ENCODE measurements at places on chromosomes 5 and 9.

GRCh38 chr5:151084363-151084762 is 3.5 kb upstream of the TNIP1 start:
- H3K36me3 ChIP-seq = no peaks in the 10 kb centered on the region
- no peaks in the 10 kb centered on the region for H3K4me1 ChIP-seq
- no peak for DNase-seq
- H3K27ac ChIP-seq = no peak overlapping the region
- no peaks in the 10 kb centered on the region for H3K27me3 ChIP-seq
- no peak overlapping the region for H3K4me3 ChIP-seq

GRCh38 chr5:66742083-66742895 is 146.1 kb downstream of the MAST4 start:
- no peaks in the 10 kb centered on the region for H3K36me3 ChIP-seq
- no peak overlapping the region for H3K27ac ChIP-seq
- no peak overlapping the region for H3K4me3 ChIP-seq
- peak; percentile 36 for DNase-seq

GRCh38 chr9:80763536-80763935 is 925.8 kb downstream of the TLE1 start:
- no peak overlapping the region for H3K27ac ChIP-seq
- no peak for DNase-seq
- no peak overlapping the region for H3K4me3 ChIP-seq
- H3K36me3 ChIP-seq = no peaks in the 10 kb centered on the region
- H3K4me1 ChIP-seq = no peaks in the 10 kb centered on the region

DNA sequence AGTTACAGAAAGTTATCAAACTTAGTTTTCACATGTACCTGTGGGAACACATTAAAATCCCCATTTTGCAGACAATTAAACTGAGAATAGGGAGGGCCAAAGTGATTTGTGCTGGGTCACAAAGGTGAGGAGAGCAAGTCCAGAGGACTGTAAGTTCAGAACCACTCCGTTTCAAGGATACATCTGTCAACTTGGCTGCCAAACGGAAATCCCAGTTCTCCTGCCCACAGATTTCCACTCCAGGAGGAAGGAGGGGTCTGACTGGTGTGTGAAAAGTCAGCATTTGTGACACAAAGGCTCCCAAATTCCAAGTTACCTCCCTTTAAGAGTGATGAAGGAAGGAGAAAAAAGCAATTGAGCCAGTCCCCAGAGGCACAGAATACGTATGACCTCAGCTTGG is 42.3 kb downstream of the PRELID2 start:
- H3K27me3 ChIP-seq = no peaks in the 10 kb centered on the region
- no peak for DNase-seq
- H3K4me3 ChIP-seq = no peak overlapping the region
- H3K36me3 ChIP-seq = no peaks in the 10 kb centered on the region

GRCh38 chr9:26310294-26310693 is 582.3 kb downstream of the CAAP1 start:
- no peaks in the 10 kb centered on the region for H3K4me1 ChIP-seq
- H3K36me3 ChIP-seq = no peaks in the 10 kb centered on the region
- H3K27ac ChIP-seq = no peak overlapping the region
- no peak for DNase-seq
- no peak overlapping the region for H3K4me3 ChIP-seq

GRCh38 chr5:91706785-91707520 is 323.8 kb upstream of the ARRDC3 start:
- DNase-seq = no peak
- H3K4me3 ChIP-seq = no peak overlapping the region
- no peaks in the 10 kb centered on the region for H3K36me3 ChIP-seq
- no peak overlapping the region for H3K27ac ChIP-seq
- H3K27me3 ChIP-seq = no peaks in the 10 kb centered on the region

- no peak overlapping the region for H3K27ac ChIP-seq
- peak; percentile 54 for DNase-seq
- H3K27me3 ChIP-seq = peaks cover 3% of the 10 kb centered on the region
- no peaks in the 10 kb centered on the region for H3K4me1 ChIP-seq
- peak overlapping the region; percentile 92 for H3K4me3 ChIP-seq
- H3K36me3 ChIP-seq = peaks cover 21% of the 10 kb centered on the region
Observed at GRCh38 chr9:76459694-76460635, 983 bp downstream of the GCNT1 start.

- 0 out of 2 replicates have a peak, but pooled peaks cover 2% of the 10 kb centered on the region for H3K4me1 ChIP-seq
- no peak for DNase-seq
- no peaks in the 10 kb centered on the region for H3K27me3 ChIP-seq
- no peaks in the 10 kb centered on the region for H3K36me3 ChIP-seq
- H3K4me3 ChIP-seq = no peak overlapping the region
Observed at GRCh38 chr9:115080242-115080641, 37.7 kb downstream of the TNC start.

- no peak overlapping the region for H3K4me3 ChIP-seq
- no peaks in the 10 kb centered on the region for H3K4me1 ChIP-seq
- H3K36me3 ChIP-seq = no peaks in the 10 kb centered on the region
- no peak for DNase-seq
- no peak overlapping the region for H3K27ac ChIP-seq
- no peaks in the 10 kb centered on the region for H3K27me3 ChIP-seq
Observed at GRCh38 chr9:134459164-134459563, 132.9 kb downstream of the RXRA start.

GRCh38 chr5:98041661-98042060 is 731.8 kb upstream of the RGMB start:
- H3K4me1 ChIP-seq = peaks cover 2% of the 10 kb centered on the region
- DNase-seq = no peak
- H3K4me3 ChIP-seq = no peak overlapping the region
- H3K36me3 ChIP-seq = no peaks in the 10 kb centered on the region
- no peaks in the 10 kb centered on the region for H3K27me3 ChIP-seq

DNA sequence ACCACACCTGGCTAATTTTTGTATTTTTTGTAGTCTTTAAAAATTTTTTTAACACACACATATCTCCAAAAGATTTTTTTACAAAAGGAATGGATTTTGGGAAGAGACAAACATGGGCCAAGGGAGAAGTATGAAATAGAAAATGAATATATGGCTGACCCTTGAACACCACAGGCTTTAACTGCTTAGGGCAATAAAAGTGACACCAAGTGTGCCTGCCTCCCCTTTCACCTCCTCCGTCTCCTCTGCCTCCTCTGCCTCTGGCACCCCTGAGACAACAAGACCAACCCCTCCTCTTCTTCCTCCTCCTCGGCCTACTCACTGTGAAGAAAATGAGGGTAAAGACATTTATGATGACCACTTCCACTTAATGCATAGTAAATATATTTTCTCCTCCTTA is 483.9 kb downstream of the KDM4C start:
- H3K27ac ChIP-seq = no peak overlapping the region
- DNase-seq = no peak
- H3K27me3 ChIP-seq = no peaks in the 10 kb centered on the region
- H3K36me3 ChIP-seq = peaks cover 5% of the 10 kb centered on the region
- peaks cover 10% of the 10 kb centered on the region for H3K4me1 ChIP-seq

- no peak for DNase-seq
- H3K27ac ChIP-seq = no peak overlapping the region
- H3K4me3 ChIP-seq = no peak overlapping the region
- no peaks in the 10 kb centered on the region for H3K4me1 ChIP-seq
- no peaks in the 10 kb centered on the region for H3K27me3 ChIP-seq
Observed at GRCh38 chr9:93593144-93593658, 16.8 kb downstream of the PHF2 start.

GRCh38 chr5:54514841-54515432 is 2.6 kb upstream of the SNX18 start:
- H3K4me3 ChIP-seq = no peak overlapping the region
- peaks cover 14% of the 10 kb centered on the region for H3K36me3 ChIP-seq
- peaks cover 3% of the 10 kb centered on the region for H3K27me3 ChIP-seq
- no peak for DNase-seq
- 0 out of 2 replicates have a peak, but pooled peaks cover 2% of the 10 kb centered on the region for H3K4me1 ChIP-seq
- no peak overlapping the region for H3K27ac ChIP-seq

- H3K4me3 ChIP-seq = no peak overlapping the region
- no peaks in the 10 kb centered on the region for H3K27me3 ChIP-seq
- no peaks in the 10 kb centered on the region for H3K36me3 ChIP-seq
- H3K4me1 ChIP-seq = peaks cover 2% of the 10 kb centered on the region
- no peak overlapping the region for H3K27ac ChIP-seq
Observed at GRCh38 chr5:8185852-8186251, 316.9 kb downstream of the MTRR start.

- no peak overlapping the region for H3K4me3 ChIP-seq
- no peak overlapping the region for H3K27ac ChIP-seq
- DNase-seq = no peak
- H3K27me3 ChIP-seq = no peaks in the 10 kb centered on the region
Observed at GRCh38 chr5:61582205-61582820, 250.3 kb downstream of the ZSWIM6 start.

GRCh38 chr5:159440235-159440634 is 109.9 kb upstream of the IL12B start:
- peak; percentile 31 for DNase-seq
- no peaks in the 10 kb centered on the region for H3K27me3 ChIP-seq
- H3K27ac ChIP-seq = no peak overlapping the region
- H3K4me1 ChIP-seq = no peaks in the 10 kb centered on the region
- H3K36me3 ChIP-seq = no peaks in the 10 kb centered on the region

GRCh38 chr9:16449076-16449730 is 421.3 kb downstream of the BNC2 start:
- no peaks in the 10 kb centered on the region for H3K27me3 ChIP-seq
- no peak overlapping the region for H3K4me3 ChIP-seq
- no peak overlapping the region for H3K27ac ChIP-seq
- no peaks in the 10 kb centered on the region for H3K4me1 ChIP-seq

GRCh38 chr5:66561256-66561990 is 34.8 kb upstream of the MAST4 start:
- H3K4me3 ChIP-seq = no peak overlapping the region
- no peaks in the 10 kb centered on the region for H3K27me3 ChIP-seq
- H3K36me3 ChIP-seq = no peaks in the 10 kb centered on the region
- DNase-seq = no peak
- H3K4me1 ChIP-seq = no peaks in the 10 kb centered on the region
- H3K27ac ChIP-seq = no peak overlapping the region

- peaks cover 4% of the 10 kb centered on the region for H3K4me1 ChIP-seq
- no peaks in the 10 kb centered on the region for H3K27me3 ChIP-seq
- no peak for DNase-seq
Observed at GRCh38 chr5:90014420-90014819, 395.1 kb downstream of the CETN3 start.

DNA sequence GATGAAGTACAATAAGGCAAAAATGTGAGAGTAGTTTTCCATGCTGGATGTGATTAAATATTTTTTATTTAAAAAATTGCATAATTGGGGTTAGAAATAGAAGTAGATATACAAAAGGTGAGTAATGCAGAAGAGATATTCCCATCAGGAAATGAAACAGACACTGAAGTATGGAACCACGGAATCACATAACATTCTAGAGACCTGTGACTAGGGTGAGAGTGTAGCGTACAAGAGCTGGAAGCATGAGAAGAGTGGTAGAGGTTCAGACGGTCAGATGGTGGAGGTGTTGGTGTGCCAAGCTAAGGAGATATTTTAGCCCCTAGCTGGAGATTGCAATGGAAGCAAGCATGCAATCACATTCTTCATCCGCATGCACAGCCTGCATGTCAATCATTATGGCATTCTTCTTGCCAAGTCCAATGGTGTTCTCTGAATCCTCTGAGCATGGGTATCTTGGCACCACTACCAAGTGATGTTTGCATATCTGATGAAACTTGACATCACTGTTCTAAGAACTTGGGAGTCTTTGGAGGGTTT is 587.8 kb downstream of the PSAT1 start:
- no peak overlapping the region for H3K4me3 ChIP-seq
- DNase-seq = no peak
- no peak overlapping the region for H3K27ac ChIP-seq
- no peaks in the 10 kb centered on the region for H3K27me3 ChIP-seq
- H3K36me3 ChIP-seq = peaks cover under 1% of the 10 kb centered on the region

- H3K4me1 ChIP-seq = no peaks in the 10 kb centered on the region
- DNase-seq = no peak
- H3K4me3 ChIP-seq = no peak overlapping the region
- no peaks in the 10 kb centered on the region for H3K36me3 ChIP-seq
Observed at GRCh38 chr9:72415163-72415562, 50.2 kb upstream of the ZFAND5 start.

GRCh38 chr5:149049371-149049781 is 13.5 kb downstream of the SH3TC2 start:
- H3K4me1 ChIP-seq = no peaks in the 10 kb centered on the region
- H3K27ac ChIP-seq = no peak overlapping the region
- H3K4me3 ChIP-seq = no peak overlapping the region
- no peaks in the 10 kb centered on the region for H3K27me3 ChIP-seq

DNA sequence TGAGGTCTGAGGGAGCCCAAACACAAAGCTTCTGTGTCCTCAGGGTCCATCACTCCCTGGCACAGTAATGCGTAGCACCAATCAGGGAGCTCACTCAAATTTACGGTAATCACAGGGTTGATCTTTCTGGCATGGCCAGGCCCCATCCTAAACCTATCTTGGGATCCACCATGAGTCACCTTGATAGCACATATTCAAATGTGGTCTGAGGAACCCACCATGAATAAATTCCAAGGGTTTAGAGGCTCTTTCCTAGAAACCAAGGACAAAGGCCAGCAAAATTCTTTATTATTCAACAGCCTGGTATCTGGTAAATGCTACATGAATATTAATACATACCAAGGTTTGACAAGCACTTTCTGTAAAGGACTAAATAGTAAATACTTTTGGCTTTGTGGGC is 254.5 kb downstream of the TLR4 start:
- peak; percentile 29 for DNase-seq
- H3K4me1 ChIP-seq = peaks cover 4% of the 10 kb centered on the region
- no peak overlapping the region for H3K27ac ChIP-seq

DNA sequence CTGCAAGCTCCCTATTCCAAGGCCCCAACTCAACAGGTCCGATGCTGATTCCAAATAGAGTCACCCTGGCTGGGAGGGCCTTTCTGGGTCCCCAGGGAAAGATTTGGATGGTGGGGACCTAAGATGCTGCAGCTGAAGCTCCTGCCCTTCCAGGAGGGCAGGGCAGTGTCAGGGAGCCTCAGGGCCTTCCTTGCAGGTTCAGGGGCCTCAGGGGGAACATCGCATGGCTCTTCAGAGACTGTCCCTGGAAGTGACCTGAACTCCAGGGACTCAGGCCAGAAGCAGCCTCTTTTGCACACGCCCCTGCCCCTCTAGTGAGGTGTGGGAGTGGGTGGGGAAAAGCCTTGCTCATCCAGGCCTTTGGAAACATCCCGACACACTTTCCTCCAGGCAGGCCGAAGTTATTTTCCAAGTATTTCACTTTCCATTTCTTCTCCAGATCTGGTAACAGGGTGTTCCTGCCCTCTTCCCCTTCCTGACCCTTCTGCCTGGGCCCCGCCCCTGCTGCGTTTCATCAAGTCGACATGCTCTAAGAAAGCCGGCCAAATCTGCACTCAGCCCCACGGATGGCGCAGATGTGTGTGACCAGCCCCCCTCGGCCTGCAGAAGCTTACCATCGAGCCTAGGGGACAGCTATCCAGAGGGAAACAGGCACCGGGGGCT is 159.5 kb downstream of the FGF18 start:
- DNase-seq = no peak
- H3K4me3 ChIP-seq = no peak overlapping the region
- no peaks in the 10 kb centered on the region for H3K36me3 ChIP-seq
- H3K27me3 ChIP-seq = no peaks in the 10 kb centered on the region
- 0 out of 2 replicates have a peak, but pooled peaks cover 1% of the 10 kb centered on the region for H3K4me1 ChIP-seq
